Stimulated activated CD4-positive, alpha-beta T cell treated with anti-CD3 and anti-CD28 coated beads, Interleukin-4, amount 100 ng/mL, for 4 hours (primary cell): ENCODE measurements at places on chromosomes 13 and 19.

DNA sequence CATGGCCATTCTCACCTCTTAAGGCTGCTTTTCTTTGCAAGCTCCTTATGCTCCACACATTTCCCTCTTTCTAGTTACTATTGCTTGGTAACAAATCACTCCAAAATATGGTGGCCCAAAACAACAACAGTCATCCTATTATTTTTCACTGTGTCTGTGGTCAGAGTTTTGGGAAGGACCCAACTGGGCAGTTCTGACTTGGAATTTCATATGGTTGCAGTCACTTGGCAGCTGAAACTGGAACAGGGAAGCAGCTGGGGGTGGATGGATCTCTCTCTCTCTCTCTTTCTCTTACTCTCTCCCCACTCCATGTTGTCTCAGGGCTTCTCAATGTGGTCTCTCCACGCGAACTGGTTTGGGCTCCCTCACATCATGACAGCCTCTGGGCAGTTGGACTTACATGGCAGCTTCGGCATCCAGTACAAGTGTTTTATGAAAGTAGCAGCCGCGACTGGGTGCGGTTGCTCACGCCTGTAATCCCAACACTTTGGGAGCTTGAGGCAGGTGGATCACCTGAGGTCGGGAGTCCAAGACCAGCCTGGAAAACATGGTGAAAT is 39.6 kb downstream of the NUMBL start:
- DNase-seq, result no peak

- DNase-seq, result no peak
Observed at GRCh38 chr13:85040215-85040614, 759.0 kb downstream of the SLITRK6 start.

GRCh38 chr19:14056069-14056666 is 5.7 kb downstream of the PALM3 start:
- DNase-seq, result no peak

DNA sequence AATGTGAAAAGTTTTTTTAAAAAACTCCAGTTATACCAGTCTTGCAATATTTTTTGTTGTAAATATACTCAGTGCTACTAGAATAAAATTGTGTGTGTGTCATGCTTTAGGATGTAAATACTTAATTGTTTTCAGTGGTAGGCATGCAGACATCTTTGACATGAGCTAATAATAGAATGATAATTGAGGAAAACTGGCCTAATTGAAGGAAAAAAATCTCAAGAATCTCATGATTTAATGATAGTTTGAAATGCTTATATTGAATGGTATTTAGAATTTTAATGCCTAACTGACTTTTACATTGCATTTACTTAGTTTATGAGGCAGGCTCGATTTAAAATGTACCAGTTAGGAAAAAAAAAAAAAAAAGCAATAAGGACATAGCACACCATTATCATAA is 3.2 kb upstream of the MAB21L1 start:
- DNase-seq, result no peak

- DNase-seq, result no peak
Observed at GRCh38 chr13:23703246-23703860, 133.1 kb downstream of the TNFRSF19 start.

- no peak for DNase-seq
Observed at GRCh38 chr13:21739771-21740170, 68.9 kb downstream of the FGF9 start.

DNA sequence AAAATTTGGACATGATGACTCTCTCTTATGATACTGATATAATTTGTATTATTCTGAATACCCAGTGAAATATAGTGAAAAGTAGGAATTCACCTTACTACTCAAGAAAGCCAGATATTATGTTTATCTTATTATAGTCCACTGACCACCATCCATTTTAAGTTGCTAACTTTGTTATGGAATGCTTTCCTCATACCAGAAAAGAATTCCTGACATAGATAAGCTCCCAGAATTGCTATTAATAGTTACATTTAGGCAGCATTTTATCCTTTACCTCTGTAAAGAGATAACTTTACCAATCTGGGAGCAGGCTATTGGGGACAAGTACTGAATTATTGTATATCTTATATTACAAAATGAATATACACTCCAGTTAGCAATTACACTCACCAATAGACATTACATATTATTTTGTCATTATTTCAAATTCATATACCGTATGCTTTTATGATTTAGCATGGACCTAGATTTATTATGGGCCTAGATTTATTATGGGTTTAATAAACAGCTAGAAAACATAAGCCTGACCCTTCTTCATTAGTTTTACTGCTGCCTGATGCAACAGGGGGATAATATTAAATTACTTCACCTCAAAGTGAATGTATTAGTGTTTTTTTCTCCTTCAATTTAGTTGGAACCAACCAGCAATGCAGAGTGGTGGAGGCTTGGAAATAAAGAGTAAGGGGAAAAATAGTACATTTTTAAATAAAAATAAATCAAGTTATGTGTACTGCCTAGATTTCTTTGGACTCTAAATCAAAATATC is 1886.1 kb downstream of the PCDH9 start:
- DNase-seq, result no peak

- DNase-seq, result no peak
Observed at GRCh38 chr13:55615081-55615480, 1525.6 kb upstream of the PRR20A start.

GRCh38 chr13:84867246-84867645 is 932.0 kb downstream of the SLITRK6 start:
- no peak for DNase-seq

GRCh38 chr19:1004204-1004802 is 4.1 kb downstream of the GRIN3B start:
- no peak for DNase-seq

DNA sequence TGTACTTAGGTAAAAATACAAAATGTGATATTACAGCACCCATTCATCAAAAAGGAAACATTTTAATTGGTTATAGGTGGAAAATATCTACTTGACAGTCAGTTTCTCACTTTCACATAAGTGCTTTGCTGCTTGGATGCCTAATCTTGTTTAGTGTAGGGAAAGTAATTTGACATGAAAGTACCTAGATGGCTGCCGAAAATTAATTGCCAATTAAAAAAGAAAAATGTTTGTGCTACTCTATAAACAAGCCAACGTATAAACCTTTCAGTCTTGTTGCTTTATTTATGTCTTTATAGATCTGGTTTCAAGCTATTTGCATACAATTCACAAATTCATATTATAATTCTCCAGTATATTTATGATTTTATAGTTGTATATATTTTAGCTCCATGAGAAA is 729.9 kb downstream of the DACH1 start:
- DNase-seq, result no peak

- no peak for DNase-seq
Observed at GRCh38 chr13:113114511-113115362, 7.9 kb upstream of the F10 start.

DNA sequence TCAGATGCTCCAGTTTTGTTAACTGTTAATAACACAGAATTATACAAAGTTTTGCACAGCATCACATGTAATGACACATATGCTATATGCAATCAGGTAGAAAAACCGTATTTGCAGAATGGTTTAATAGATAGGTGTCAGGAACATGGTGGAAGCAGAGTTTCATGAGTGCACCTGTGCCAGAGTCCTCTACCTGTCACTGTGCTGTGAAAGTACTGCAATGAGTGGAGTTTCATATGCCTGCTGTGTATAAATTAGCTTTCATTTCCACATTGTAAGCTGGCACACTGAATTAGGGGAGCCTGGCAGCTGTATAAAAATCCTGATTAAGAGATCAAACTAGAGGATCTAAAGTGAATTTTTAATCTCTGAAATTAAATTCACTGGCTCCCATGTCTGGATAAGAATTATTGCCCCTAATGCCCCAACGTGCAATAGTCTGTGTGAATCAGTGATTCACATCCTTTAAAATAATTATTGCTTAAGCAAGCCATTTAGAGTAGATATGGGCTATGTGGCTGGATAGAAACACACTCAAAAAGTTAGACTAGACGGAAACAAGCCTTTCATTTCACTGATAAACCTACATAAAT is 8.5 kb upstream of the EEF1AKMT1 start:
- no peak for DNase-seq

DNA sequence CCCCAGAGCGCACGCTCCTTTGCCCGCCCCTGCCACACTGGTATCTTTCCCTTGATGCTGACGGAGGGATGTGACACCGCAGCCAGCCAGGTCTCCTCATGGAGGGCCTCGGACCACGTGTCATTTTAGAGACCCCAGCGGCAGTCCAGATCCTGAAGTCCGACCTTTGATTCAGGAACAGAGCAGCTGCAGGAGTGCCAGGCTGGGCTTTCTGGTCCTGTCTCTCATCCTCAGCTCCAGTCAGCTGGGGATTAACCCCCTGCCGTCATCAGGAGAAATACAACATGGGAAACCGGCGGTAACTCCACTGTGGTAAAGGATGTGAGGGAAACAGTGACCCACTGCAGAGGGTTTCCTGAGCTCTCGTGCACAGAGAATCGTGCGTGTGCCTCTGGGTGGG is 140.6 kb downstream of the SIPA1L3 start:
- DNase-seq, result no peak

- no peak for DNase-seq
Observed at GRCh38 chr19:43724896-43725295, 9.0 kb downstream of the IRGC start.

DNA sequence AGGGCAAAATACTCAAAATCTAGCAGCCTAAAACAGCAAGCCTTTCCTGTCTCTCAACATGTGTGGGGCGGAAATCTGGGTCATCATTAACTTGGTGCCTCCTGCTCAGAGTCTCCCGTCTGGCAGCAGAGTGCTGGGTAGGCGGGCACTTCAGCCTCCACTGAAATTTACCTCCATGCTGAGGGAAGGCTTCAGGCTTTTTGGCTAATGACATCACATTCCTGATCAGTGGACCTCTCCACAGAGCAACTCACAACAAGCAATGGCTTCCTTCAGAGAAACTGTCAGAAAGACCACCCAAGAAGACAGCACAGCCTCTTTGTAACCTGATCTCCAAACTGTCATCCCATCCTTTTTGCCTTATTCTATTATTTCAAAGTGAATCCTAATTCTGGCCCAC is 1109.0 kb downstream of the UQCRFS1 start:
- no peak for DNase-seq

- DNase-seq, result peak; percentile 57
Observed at GRCh38 chr19:46487802-46488445, 7.7 kb downstream of the PNMA8B start.

DNA sequence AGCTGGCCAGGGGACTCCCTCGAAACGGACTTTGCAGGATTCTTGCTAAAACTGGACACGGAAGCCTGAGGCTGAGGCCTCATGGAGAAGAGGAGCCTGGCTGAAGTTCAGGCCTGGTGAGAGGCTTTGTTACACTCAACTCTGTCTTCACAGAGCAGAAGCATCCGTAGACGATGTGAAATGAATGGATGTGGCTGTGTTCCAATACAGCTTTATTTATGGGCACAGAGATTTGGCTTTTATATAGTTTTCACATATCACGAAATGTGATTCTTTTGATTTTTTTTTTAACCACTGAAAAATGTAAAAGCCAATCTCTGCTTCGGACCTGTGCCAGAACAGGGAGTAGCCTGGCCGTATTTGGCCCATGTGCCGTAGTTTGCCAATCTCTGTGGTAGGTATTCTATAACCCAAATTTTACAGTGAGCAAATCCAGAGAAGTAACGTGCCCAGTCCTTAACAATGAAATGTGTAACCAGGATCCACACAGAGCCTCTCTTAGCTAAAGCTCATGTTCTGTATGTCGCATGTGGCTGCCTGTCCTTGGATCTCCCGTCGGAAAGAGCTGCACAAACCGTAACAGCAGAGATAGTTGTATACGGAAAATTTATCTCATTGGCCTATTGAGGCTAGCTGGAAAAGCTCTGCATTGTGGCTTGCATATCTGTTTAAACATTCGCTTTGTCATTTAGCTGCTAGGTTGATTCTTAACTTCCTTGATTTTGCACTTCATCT is 171.6 kb upstream of the RNF113B start:
- DNase-seq, result no peak

- DNase-seq, result no peak
Observed at GRCh38 chr19:7213628-7214323, 80.4 kb downstream of the INSR start.

- DNase-seq, result no peak
Observed at GRCh38 chr19:18461471-18461870, 23.5 kb upstream of the ISYNA1 start.

- no peak for DNase-seq
Observed at GRCh38 chr13:50334115-50334778, 319.0 kb downstream of the KCNRG start.

- DNase-seq, result no peak
Observed at GRCh38 chr13:53100394-53101063, 71.9 kb downstream of the OLFM4 start.

GRCh38 chr19:10467104-10467706 is 36.0 kb downstream of the KEAP1 start:
- DNase-seq, result no peak

- DNase-seq, result no peak
Observed at GRCh38 chr13:96960379-96960778, 33.9 kb downstream of the OXGR1 start.

DNA sequence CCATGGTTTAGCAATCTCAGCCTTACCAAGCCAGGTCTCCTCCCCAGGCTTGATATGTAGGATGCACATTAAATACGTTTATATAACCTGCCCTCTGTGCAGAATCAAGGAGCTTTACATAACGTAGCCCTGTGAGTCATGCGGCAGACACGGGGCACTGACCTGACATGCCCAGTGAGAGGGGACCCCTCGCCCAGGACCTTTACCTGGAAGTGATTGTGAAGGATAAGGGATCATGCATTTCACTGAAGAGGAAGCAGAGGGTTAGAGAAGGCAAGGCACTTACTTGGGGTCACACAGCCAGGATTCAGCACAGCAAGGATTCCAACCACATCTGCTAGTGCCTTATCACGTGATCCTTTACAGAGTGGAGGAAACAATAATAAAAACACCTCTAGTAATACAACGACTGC is 18.9 kb upstream of the FOSB start:
- DNase-seq, result no peak

DNA sequence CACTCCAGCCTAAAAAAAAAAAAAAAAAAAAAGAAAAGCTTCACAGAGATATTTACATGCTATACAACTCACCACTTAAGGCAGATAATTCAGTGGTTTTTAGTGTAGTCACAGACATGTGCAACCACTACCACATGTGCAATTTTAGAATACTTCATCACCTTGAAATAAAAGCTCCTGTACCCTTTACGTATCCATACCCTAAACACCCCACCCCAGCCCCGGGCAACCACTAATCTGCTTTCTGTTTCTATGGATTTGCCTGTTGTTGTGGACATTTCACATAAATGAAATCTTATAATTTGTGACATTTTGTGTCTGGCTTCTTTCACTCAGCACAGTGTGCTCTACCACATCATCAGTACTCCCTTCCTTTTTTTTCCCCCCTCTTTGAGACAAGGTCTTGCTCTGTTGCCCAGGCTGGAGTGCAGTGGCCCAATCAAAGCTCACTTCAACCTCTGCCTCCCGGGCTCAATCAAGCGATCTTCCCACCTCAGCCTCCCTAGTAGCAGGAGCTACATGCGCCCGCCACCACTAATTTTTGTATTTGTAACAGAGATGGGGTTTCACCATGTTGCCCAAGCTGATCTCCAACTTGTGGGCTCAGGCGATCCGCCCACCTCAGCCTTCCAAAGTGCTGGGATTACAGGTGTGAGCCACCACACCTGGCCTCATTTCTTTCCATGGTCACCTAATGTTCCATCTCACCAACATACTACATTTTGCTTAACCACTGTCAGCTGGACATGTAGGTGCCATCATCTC is 4.0 kb downstream of the DDX39A start:
- no peak for DNase-seq
